Testis (tissue), 5 donors: ENCODE measurements at places on chromosomes 7 and 10. TPM values are rescaled to one million over a fixed set of nuclear protein-coding genes. Genes with fewer than 3 reads are reported as not detected.

Gene AKR1C2
- 35.5 TPM for polyA plus RNA-seq

Gene SPDYE16
- 4.1 TPM for polyA plus RNA-seq

Gene RBM20
- 1.7 TPM for polyA plus RNA-seq

Gene NPC1L1
- 0.83 TPM for polyA plus RNA-seq

Gene LLCFC1
- polyA plus RNA-seq: 73.2 TPM

Gene CLEC5A
- 0.70 TPM for polyA plus RNA-seq

Gene CRPPA
- 1.5 TPM for polyA plus RNA-seq

Gene PAPOLB
- polyA plus RNA-seq: 65.2 TPM

Gene CPA2
- polyA plus RNA-seq: 1.1 TPM

Gene PRPS1L1
- polyA plus RNA-seq: 84.5 TPM

Gene DLX6
- polyA plus RNA-seq: 6.6 TPM

Gene SH3PXD2A
- polyA plus RNA-seq: 12.1 TPM

Gene CNTNAP2
- 4.3 TPM for polyA plus RNA-seq

Gene WEE2
- 0.20 TPM for polyA plus RNA-seq

Gene MTG1
- polyA plus RNA-seq: 76.1 TPM
